CD4-positive, alpha-beta T cell treated with Interleukin-17A for 1 hour (primary cell): ENCODE measurements at places on chromosomes 5 and 9.
A peak's percentile ranks its signal among the peaks of the same experiment; 100 is the strongest.

DNA sequence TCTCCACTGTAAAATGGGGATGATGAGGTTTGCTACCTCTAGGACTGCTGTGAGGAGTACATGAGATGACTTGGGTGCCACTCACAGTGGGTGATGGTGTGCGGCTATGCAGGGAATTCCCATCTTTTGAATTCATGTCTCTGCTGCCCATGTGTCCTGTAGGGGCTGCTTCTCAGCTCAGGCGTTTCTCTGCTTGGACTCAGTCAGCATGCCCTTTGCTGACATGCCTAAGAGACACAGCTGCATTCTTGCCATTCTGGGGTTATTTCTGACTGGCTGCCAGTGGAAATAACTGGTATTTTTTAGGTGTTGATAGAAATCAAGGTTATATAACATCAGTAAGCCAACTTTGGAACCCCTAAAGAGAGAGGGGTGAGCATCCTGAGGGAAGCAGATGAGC, 24.3 kb upstream of the XPA start:
- no peak for DNase-seq

GRCh38 chr5:68562308-68562707, 346.8 kb downstream of the PIK3R1 start:
- DNase-seq, result no peak

DNA sequence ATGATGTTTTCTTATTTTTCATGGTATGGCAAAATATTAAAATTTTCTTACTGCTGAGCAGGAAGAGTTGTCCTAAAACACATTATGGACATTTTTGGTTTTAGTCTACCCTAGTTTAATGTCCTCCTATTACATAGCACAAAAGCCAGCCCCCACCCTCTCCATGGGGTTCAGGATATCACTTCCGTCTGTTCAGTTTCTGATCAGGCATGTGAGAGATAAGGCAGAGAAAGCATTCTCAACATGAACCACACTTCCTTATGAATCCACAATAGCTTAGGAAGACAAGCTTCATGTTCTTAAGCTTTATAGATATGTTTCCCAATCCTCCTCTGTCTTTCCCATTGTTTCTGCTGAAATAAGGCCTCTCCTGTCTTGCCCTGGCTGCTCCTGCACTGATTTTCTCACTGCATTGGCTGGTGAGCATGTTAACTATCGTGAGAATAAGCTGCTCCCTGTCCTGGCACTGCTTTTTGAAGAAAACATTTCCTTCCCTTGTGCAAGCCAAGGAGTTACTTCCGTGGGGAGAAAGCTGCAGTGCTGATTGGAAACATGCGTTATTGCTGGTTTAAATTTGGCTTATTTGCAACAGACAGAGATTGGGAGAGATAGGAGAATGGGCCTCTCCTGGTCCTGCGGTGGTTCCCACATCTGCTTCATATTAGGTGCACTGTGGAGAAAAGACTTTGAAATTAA, 260.3 kb upstream of the RPS23 start:
- DNase-seq, result no peak

DNA sequence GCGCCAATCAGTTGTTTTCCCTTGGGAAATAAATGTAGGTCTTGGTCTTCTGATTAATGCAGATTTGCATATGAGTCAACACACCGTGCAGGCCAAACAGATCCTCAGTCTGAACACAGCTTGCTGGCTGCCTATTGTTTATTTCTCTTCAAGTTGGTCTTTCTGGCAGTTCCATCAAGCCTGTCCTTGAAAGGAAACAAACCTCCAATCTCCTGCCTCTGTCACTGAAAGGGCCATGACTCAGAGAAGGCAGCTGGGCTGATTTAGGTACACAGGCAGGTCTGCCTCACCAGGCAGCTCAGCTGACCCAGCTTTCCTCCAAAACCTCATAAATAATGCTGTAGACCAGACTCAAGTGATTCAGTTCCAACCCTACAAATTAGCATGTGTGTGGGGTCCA, 175.9 kb downstream of the MAN2A1 start:
- no peak for DNase-seq

DNA sequence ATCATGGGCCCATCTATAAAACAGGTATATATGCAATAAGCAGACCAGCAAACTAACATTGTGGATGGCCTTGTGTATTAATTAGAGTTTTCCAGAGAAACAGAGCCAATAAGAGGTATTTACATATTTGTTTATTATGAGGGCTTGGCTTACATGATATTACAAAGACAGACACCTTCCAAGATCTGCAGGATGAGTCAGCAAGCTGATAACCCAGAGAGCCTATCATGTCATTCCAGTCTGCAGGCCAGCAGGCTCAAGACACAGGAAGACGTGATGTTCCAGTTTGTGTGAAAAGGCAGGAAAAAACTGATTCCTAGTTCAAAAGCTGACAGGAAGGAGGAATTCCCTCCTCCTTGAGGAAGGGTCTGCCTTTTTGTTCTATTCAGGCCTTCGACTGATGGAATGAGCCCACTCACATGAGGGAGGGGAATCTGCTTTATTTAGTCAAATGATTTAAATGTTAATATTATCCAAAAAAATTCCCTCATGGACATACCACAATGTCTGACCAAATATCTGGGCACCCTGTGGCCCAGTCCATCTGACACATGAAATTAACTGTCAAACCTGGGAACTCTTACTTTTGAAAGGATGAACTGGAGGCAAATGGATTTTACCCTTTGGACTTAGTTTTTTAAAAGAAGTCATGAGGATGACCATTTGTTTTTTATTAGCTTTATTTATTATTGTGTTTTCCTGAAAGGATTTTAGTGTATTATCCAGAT, 161.2 kb upstream of the CHD1 start:
- no peak for DNase-seq

- DNase-seq, result no peak
Measured at GRCh38 chr9:68721666-68722330, 16.8 kb downstream of the PIP5K1B start.

DNA sequence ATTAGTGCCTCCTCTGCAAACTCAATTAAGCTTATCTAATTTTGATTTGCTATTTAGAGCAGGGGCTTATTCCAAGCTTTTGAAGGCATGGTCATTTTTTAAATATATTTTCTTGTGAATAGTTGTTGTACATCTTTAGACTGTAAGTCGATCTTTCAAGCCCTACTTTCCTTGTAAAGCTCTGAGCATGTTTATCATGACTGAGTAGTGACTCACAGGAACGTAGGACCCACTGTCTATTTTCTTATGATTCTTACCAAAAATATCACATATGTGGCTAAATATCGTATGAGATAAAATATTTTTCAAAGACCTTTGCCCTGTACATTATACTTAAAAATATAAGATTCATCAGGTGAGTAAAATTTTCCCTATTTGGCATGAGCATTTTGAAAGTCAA, 440.4 kb upstream of the GRIN3A start:
- no peak for DNase-seq

GRCh38 chr9:38432922-38433510, 8.8 kb upstream of the IGFBPL1 start:
- DNase-seq, result peak; percentile 34

- no peak for DNase-seq
Measured at GRCh38 chr5:169762338-169763095, 125.4 kb downstream of the DOCK2 start.

DNA sequence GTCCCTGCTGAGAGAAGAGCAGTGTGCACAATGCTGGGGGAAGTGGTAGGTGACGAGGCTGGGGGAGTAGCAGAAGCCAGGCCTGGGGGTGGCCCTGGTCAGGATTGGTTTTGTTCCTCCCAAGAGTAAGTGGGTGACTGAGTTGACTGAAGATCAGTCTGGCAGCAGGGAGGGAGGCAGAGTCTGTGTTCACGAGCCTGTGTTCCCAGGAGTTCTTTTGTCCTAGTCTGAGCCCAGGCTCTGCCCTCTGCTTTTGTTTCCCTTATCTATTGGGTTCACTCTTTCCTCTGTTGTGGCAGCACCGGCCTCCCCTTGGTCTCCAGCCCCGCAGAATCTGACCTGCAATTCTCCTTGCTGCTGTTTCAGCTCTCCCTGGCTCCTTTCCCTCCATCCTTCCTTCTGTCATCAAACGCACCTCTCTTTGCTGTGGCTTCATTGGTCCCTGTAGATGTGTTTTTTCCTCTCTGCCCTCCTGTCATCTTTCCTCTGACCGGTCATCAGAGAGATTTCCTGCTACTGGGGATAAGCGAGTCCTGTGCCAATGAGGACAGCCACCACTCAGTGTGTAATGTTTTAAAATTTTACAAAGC, 607.4 kb downstream of the KIF4B start:
- no peak for DNase-seq

DNA sequence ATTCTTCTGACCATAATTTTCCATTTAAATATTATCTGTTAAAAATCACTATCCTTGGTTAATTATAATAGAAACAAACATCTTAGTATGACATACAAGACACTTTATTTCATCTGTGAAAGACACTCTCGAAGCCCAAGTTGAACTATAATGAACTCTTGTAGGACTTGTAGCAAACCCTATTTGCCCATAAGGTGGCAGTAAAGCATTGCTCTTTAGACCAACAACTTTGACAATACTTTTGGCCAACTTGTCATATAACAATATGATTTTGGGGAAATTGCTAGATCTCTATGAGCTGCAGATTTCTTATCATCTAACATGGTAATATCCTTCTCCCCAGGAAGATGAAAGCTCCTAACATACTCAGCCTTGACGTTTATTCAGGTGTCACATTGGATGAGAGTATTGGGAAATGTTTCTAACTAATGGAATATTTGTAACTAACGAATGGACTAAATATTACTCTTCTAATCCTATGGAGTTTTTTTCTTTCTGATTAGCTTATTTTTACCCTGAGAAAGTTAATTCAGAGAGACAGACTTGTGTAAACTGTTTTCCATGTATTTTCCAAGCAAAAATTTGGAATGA, 11.0 kb downstream of the SPINK14 start:
- peak; percentile 58 for DNase-seq

DNA sequence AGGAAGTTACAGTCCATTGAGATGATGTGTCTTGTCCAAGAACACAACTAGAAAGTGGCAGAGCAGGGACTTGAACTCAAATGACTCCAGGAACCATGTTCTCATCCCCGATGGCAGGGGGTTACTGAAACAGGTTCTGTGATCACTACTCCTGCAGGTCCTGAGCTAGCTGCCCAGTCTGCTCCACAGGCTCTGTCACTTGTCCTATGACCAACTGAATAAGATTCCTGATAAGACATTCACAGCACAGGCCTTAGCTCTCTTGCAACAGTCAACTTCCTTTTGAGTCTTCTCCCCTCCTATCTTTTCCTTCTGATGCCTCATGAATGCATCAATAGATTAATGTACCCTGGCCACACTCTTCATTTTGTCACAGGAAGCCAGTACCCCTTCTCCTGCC, 109.2 kb downstream of the SH3TC2 start:
- DNase-seq, result no peak

GRCh38 chr9:106019039-106019680, 324.8 kb downstream of the TMEM38B start:
- no peak for DNase-seq

- no peak for DNase-seq
Measured at GRCh38 chr9:8961186-8961851, 1161.7 kb upstream of the DMAC1 start.

DNA sequence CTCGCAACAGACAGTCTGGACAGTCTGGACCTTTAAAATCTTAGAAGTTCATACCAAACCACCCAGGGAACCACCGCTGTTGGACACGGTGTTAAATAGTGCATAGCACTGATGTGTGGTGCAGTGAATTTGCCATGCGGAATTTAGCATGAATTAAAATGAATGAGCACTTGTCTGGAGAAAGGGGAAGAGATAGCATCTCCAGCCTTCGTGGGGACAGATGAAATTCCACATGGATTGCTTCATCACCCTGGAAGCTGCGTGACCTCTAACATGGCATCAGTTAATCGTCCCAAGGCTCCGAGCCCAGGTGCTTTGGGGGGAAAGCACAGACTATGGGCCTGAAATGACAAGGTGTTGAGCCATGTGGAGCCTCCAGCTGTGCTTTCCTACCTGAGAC, 91.4 kb downstream of the ADAMTS16 start:
- no peak for DNase-seq

DNA sequence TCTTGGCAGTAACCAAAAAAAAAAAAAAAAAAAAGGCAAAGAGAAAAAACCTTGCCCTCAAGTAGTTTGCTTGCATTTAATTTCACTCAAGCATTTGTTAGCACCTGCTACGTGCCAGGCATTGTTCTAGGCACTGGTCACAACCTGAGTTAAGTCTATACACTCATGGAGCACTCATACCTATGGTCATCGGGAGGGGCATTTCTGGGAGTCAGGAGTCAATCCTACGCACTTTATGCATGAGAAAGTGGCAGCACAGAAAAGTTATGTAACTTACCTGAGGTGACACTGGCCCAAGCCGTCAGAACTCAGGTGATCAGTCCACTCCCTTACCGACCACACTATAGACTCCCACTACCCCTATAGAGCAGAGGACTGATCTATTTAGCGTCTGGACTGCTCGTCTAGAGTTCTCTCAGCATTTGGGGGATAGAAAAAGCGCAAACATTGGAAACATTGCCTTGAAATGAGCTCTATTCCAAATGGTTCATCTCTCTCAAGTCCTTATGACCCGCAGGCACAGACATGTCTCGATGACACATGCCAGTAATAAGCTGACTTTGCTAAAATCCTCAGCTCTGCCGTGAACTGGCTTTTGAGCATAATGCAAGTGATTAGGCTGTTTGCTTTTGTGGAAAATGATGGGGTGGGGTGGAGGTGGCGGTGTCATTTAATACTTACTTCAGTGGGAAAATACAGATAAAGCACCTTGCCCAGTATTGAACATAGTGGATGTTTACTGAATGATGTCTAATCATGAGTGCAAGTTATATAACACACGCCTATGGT, 160.2 kb downstream of the ARHGEF28 start:
- DNase-seq, result no peak

DNA sequence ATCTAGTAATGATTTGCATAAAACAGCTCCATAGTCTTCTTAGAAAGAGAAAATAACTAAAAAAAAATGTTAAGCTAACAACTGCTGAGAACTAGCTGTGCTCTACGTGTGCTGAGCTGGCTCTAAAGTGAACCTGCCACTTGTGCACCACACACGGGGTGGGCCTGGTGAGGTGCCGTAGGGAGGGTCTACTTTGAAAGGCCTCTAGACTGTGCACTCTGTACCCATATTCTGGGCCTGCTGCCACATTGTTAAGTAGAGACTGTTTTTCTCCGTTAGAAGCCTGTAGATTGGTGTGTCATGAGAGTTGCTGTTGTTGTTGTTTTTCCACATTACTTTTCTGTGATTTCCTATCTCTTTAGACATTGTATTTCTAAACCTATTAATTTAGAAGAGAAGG, 93.9 kb downstream of the CD180 start:
- DNase-seq, result no peak

DNA sequence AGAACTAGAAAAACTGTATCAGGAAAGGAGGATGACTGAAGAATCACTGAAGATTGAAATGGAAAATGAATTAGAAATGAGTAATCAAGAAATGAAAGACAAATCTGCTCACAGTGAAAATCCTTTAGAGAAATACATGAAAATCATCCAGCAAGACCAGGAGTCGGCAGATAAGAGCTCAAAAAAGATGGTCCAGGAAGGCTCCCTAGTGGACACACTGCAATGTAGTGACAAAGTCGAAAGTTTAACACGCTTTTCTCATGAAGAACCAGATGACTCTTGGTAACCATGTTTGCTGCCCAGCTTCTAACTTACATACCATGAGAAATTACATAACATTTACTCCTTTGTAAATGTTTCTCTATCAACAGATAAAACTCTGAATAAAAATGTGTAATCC, 37.1 kb downstream of the CPLANE1 start:
- no peak for DNase-seq

- DNase-seq, result no peak
Measured at GRCh38 chr5:80031109-80031508, 4.0 kb upstream of the THBS4 start.
